GM23338 (cell line): ENCODE measurements at places on chromosomes 2 and 18.

- no peak for DNase-seq
Measured at GRCh38 chr18:55116863-55117262, 157.6 kb upstream of the CCDC68 start.

GRCh38 chr18:25701821-25702220 lies 349.9 kb upstream of the ZNF521 start:
- no peak for DNase-seq

GRCh38 chr2:200345975-200346374 lies 39.5 kb downstream of the SPATS2L start:
- no peak for DNase-seq

- no peak for DNase-seq
Measured at GRCh38 chr2:98959810-98960507, 23.9 kb upstream of the CRACDL start.

DNA sequence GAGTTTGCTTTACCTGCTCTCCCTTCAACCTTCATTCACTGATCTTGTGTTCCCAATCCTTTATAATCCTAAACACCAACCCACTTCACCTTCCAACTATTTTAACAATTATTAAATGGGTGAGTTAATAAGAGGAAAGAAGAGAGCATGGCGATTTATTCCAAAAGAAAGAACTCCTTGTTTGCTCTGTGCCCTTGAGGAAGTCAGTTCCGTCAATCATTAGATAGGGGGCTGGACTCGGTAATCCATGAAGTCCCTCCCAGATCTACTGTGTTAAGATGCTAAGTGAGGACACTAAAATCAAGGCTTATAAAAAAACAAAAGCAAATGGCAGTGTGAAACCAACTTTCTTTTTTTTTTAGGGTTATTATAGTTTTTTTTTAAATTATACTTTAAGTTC lies 589.9 kb downstream of the XIRP2 start:
- peak; percentile 52 for DNase-seq

DNA sequence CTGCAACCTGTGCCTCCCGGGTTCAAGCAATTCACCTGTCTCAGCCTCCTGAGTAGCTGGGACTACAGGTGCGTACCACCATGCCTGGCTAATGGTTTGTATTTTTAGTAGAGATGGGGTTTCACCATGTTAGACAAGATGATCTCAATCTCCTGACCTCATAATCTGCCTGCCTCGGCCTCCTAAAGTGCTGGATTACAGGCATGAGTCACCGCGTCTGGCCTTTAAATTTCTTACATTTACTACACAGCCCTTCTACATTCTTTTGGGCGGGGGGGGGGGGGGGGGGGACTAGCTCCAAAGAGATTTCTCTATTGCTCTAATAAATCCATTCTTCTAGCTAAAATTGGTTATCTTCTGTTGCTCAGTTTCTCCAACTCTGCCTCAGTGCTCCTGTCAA lies 964.9 kb upstream of the ACVR2A start:
- no peak for DNase-seq
